ENCODE measurements at places on chromosomes 6 and 20.

- no peak for DNase-seq
Observed at GRCh38 chr6:16575655-16576054, 185.6 kb downstream of the ATXN1 start.

- no peak for DNase-seq
Observed at GRCh38 chr6:137403443-137403842, 90.8 kb downstream of the OLIG3 start.

DNA sequence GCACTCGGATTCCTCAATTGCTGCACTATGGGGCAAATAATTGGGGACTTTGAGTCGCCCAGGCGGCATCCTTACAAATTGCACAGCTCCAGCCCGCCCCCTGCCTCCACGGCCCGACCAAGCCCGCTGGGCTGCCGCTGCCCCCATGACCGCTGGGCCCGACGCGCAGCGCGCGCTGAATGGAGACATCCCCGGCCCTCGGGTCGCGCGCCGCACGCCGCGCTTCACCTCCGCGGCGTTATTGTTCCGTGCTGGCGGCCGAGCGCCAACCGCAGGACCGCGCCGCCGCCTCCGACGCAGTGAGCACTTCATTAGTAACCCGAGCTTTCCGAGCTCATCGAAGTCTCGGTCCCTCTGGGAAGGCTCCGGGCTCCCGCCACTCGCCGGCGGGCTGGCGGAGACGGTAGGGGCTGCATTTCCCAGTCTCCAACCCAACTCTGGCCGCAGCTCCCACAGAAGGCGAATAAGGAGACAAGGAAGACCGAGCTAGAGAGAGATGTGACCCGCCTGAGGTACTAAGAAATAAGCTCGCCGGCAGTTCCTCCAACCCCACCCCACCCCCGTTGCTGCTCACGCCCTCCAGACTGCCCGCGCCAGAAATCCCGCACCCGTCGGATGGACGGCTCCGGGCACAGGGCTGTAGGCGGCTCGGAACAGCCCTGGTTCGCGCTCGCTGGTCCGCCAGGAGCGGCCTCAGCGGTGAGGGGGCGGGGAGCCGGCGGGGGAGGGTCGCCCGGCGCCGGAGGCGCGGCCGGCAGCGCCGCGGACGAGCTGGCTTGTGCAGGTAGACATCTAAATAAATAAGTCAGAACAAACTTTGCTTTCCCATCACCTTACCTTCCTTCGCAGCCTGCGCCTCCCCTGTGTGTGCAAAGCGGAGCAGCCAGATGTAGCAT is 703 bp downstream of the EPHA7 start:
- no peak for DNase-seq

GRCh38 chr6:114216789-114217467 is 125.9 kb downstream of the HS3ST5 start:
- no peak for DNase-seq

DNA sequence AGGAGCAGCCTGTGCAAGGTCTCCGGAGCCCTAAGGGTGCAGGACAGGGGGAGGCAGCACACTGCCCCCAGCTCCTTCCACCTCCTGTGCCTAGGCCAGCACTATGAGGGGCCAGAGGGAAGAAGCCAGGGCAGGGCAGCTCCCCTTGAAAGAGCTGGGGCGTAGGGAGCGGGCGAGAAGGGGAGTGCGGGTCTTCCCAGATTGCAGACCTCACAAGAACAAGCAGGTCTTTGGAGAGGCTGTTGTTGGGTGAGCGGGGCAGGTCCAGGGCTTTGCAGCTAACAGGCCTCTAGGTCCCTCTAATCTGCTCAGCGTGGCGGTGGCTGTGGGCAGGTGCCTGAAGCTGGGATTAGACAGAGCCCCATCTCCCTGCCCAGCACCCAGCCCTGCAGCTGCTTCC is 22.4 kb upstream of the CST1 start:
- no peak for DNase-seq

DNA sequence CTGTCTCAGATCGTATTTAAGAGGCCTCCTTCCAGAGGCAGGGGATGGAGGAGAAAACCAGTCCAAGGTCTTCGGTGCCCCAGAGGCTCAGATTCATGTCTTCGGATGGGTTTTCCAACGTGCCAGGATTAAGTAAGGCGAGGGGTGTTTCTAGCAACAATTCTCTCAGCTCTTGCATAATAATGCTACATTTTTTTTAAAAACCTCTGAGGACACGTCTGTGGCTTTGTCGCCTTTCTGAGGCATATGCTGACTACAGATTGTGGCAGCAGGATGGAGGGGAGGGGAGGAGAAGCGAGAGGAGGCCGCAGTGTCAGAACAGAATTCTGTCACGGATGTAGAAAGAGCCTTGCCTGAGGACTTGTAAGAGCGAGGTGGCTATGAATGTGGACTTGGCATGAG is 17.7 kb upstream of the CCDC167 start:
- DNase-seq = no peak

DNA sequence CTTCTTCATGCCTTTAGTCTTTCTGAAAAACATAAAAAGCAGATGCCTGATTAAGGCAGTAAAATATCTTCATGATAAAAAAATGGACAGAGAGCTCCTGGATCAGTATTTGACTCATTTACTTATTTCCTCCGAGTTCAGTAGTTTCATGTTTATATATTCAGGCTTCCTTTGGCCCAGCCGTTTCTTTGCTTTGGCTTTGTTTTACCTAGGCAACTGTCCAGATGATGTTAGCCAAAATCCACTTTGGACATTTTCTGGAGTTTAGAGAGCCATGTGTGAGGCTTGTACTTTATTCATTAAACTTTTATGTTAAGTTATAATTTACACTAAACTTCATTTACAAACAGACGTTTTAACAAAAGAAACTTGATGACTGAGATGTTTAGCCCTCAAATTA is 307.1 kb upstream of the RSPO3 start:
- no peak for DNase-seq

DNA sequence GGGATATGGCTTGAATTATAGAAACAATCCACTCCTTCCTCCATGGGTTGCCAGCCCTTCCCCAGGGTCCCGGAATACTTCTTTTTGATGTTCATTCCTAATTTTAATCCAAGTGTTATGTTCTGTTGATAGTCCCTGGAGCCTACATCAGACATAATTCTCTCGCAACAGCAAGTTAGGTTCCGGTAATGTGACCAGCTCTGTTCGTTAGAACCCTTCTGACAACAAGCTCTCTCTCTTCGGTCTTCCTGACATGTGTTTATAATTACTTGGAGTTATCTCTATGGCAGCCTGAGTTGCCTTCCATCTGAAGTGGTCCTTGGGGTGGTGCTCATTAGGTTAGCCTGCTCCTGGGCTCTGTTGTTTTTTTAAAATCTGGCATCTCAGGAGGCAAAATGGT is 506.9 kb upstream of the JARID2 start:
- no peak for DNase-seq

GRCh38 chr6:166554316-166554715 is 32.2 kb downstream of the RAMACL start:
- no peak for DNase-seq

GRCh38 chr6:163466839-163467390 is 52.4 kb downstream of the QKI start:
- DNase-seq = no peak

DNA sequence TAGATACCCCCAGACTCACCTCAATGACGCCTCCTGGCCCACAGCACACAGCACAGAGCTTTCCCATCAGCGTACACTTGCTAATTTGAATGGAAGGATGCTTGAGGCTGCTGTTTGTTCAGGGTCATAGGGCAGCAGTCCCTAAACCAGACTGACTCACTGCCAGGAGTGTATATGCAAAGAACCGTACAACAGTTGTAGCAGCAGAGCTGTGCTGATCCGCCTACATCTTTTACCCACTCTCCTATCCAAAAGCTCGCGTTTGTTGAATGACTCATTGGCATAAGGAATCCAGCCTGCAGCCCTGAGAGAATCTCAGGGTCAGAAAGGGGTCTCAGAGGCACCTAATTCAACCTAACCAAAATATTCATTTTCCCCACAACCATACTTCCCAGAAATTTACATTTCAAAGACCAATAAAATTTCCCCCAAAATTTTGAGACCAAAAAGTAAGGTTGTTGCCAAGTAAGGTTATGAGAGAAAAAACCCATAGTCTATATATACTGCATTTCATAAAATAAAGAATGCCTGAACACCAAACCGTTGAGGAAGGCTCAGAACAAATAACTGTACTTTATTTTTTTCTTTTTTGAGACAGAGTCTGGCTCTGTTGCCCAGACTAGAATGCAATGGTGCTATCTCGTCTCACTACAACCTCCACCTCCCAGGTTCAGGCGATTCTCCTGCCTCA is 35.3 kb upstream of the CCND3 start:
- no peak for DNase-seq

GRCh38 chr6:17054647-17055046 is 47.2 kb upstream of the STMND1 start:
- DNase-seq = no peak

DNA sequence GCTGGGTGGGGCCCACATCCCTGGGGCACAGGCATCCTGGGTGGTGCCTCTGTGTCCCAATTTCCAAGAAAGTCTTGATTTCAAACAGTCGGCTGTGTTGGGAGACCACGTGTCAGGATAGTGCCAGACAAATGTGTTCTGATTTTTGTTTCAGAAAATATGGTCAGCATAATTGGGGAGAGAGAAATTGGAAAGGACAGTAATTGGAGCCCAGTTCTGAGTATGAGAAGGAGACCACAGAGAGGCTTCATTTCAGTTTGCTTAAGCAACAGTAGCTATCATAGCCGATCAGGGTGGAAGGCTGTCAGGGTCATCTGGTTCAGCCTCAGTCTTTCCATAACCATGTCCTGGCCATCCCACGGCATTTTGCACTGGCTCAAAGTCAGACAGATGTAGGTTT is 220.7 kb downstream of the CDC5L start:
- DNase-seq = no peak

DNA sequence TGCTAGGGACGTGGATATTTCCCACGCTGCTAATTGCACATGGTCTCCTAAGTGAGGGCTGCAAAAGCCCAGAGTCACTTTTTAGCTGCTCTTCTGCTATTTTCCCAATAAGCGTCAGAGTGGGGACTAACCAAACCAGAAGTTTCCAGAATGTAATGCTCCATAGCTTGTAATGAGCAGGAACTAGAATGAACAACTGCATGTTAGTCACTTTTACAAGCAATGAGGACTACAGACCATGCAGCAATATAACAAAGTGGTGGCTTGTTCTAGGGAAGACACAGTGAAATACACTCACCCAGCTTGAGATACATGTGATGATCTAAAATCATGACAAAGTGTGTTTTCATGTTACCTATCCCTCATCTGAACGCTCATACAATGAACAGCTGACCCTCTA is 314.1 kb upstream of the SGK1 start:
- DNase-seq = no peak

- DNase-seq = no peak
Observed at GRCh38 chr6:87803791-87804190, 101.8 kb upstream of the AKIRIN2 start.

DNA sequence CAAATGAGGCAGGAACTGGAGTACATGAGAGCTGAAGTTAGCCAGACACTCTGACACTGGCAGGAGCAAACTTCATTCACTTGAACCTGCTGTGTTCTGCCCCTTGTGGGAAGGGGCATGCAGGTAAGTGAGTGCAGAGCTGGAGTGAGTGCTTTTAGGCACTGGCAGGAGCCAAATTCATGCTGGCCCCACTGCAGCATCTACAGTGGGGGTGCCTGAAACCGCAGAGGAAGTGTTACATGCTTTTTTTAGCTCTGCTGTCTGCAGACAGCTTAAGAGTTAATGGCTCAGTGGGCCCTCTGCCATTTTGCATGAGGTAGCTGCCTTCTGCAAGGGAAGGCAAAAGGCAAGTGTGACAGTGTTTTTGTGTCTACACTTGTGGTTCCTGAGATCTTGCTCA is 167.9 kb upstream of the SYNCRIP start:
- DNase-seq = no peak

DNA sequence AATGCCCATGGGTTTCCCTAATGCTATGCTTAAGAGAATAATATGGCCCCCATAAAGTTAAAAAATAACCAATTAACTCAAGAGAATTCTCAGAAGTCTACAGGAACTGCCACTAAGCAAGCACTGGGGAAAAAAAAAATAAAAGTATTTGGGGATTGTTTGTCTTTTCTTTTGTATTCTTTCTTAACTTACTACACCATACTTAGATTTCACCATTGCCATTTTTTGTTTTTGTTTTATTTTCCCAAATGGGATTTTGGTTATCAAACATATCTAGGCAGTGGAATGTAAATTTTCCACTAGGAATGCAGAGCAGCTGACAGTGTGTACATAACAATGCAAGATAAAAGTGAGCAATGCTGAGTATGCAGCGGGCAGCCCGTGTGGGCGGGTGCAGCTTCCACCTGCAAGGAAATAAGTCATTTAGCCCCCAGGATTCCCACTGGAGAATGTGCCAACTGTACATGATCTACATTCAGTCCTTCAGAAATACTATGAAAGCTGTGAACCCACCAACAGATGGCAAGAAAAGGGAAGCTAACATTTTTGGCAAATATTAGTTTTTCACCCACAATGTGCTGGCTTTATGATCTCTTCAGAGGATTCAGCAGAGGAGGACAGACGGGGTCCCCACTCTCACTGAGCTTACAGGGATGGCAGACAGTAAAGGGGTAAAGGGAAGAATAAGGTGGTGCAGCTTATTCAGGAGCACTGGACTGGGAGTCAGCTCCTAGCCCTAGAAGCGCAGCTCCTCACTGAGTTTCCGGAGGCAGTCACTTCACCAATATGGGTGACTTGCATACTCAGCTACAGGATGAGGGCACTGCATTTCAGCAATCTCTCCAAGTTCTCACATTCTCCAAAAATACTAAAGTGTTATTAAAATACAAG is 44.4 kb downstream of the DCDC2 start:
- no peak for DNase-seq

- DNase-seq = no peak
Observed at GRCh38 chr20:46930640-46931339, 36.1 kb downstream of the EYA2 start.

- no peak for DNase-seq
Observed at GRCh38 chr20:57468523-57469417, 56.2 kb downstream of the CTCFL start.

DNA sequence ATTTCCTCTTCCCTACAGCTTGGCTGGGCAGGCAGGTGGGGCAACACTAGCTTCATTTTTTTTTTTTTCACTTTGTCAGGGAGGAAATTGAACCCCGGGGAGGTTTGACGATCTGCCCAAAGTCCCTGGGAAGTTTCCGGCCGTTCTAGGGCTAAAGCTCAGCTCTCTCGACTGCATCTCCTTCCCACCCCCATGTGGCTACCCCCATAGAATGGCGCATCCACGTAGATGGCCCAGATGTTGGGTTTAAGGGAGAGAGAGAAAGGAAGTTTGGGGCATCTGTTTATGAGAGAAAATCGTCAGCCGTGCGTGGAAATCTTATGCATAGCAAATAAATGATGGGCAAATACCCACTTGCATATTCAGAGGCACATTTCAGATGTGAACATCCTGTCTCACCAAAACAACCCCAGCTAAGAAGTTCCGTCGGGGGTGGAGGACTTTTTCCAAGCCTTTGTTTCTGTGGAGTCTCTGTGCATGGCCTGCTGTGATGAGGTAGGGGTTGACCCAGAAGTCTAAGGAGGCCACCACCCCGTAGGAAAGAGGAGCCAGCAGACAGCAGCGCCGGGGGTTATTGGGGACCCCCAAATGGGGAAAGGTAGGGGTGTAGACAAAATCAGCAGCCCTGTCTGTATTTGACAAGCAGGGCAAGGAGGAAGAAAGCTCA is 40.5 kb upstream of the ZNF831 start:
- DNase-seq = no peak

Data from hematopoietic multipotent progenitor cell treated with erythropoietin and hydrocortisone succinate and interleukin-3 and kit ligand, for 8 days (in vitro differentiated cells).